Temporal lobe (tissue), 4 donors: ENCODE measurements at places on chromosomes 11 and 22. TPM values are rescaled to one million over a fixed set of nuclear protein-coding genes. Genes with fewer than 3 reads are reported as not detected.

SMC1B gene
- not detected for total RNA-seq

CBLIF gene
- total RNA-seq = not detected

MRGPRD gene
- not detected for total RNA-seq

BTBD18 gene
- total RNA-seq = not detected

OR51B4 gene
- not detected for total RNA-seq
